ENCODE measurements at places on chromosomes 1 and 21.
A peak's percentile ranks its signal among the peaks of the same experiment; 100 is the strongest.

- no peak for DNase-seq
Observed at GRCh38 chr1:228841632-228842031, 106.4 kb downstream of the RHOU start.

DNA sequence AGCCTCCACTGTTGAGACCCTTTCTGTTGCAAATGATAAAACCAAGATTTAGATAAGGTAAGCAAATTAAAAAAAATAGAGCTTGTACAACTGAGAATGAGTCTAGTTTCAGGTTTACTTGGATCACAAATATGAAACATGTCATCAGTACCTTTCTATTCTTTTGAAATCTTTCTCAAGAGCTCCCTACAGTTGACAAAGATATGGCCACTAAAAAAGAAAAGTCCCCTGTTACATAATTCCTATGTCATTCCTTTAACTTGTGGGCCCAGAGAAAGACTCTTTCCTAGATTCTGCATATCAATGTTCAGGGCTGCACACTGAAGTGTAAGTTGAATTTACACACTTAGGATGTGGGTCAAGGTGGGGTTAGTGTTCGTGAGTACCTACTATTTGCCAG, 168.1 kb downstream of the PLA2G4A start:
- no peak for DNase-seq

DNA sequence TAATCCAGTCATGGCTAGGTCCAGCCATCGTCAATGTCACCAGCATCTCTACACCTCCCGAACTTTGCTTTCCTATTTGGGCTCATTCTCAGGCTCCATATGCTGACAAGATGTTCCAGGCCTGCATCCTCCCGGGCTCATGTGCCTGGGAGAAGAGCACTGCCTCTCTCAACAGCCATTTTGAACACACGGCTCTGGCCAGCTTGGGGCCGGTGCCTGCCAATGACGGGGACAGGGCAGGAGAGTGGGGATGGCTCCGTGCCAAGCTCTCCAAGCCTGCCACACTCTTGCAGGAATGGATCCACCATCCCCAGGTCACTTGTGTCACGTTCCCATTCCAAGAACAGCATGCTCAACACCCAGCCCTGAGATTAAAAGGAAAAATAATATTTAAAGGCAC, 61.4 kb upstream of the PAX7 start:
- no peak for DNase-seq

- no peak for DNase-seq
Observed at GRCh38 chr1:50704126-50704525, 255.9 kb downstream of the FAF1 start.

- DNase-seq = no peak
Observed at GRCh38 chr1:56965916-56966697, at the start of gene C8B. Gene C8B (minus strand): TSS chr1:56966015. CDS start chr1:56965948, 67 bp downstream.

GRCh38 chr1:172960019-172960418, 90.7 kb downstream of the TNFSF18 start:
- DNase-seq = no peak

DNA sequence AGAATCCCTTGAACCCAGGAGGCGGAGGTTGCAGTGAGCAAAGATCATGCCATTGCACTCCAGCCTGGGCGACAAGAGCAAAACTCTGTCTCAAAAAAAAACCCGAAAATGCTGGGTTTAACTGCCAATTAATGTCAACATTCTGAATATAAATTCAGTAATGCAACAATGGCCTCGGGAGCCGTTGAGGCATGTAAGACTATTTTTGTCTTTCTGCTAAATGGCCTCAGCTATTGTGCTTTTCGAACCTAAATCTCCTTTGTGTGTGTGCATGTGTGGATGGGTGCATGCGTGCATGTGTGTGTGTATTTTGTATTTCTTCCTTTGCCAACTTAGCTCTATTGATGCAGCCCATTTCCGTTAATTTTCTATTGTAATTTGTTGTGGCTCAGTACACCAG, 31.6 kb downstream of the CLIC4 start:
- DNase-seq = no peak

- DNase-seq = no peak
Observed at GRCh38 chr21:45983981-45984551, 2.5 kb downstream of the COL6A1 start.

- DNase-seq = no peak
Observed at GRCh38 chr1:174393885-174394284, 53.9 kb upstream of the GPR52 start.

DNA sequence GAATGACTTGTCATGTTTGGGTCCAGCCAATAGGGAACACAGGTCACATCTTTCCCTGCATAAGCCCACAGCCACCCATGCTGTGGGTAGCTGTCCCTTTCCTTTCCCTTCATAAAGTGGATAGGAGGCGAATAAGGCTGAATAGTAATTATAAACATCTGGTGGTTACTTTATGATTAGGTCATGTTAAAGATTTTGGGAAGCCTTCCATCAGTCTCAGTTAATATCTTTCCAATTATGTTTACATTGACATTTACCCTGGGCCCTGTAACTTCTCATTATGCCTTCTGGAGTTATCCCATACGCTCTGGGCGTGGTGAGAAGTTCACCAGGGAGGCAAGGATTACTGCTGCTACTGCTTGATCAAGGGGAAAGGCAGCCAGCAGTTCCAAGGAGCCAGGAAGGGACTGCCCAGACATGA, 197.2 kb downstream of the HLX start:
- DNase-seq = no peak

DNA sequence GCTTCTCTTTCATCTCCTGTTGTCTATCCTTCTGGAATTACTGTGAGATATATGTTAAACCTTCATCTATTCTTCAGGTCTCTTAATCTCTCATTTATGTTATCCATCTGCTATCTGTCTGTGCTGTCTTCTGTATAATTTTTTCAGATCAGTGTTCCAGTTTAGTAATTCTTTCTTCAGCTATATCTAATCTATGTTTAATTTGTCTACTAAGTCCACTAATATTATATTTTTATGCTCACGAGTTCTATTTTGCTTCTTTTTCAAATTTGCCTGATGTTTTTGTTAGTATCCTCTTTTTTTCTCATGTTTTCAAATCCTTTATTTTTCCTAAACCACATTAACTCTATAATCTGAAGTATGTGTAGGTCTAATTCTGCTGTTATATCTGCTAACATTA, 34.6 kb upstream of the PLEKHO1 start:
- no peak for DNase-seq

DNA sequence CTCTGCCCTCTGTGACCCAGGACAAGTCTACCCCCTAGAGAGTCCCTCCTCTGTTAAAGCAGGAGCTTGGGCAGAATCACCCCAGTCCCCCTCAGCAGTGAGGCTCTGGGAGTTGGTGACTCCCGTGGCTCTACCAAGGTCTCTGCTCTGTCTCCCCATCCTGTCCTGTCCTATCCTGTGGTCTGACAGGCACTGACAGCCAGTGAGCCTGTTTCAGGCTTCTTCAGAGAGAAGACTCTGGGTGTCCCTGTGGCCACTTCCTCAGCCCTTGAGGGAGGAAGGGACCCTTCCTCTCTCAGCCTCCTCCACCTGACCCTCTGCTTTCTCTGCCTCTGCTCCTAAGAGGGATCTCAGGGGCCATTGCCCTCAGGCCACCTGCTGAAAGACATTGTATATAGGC, 148.7 kb downstream of the FCRL5 start:
- DNase-seq = no peak

- DNase-seq = no peak
Observed at GRCh38 chr1:203402629-203403337, 51.9 kb upstream of the FMOD start.

- DNase-seq = no peak
Observed at GRCh38 chr1:56430141-56430839, 149.1 kb downstream of the PLPP3 start.

- DNase-seq = no peak
Observed at GRCh38 chr1:22461678-22462527, 10.3 kb downstream of the ZBTB40 start.

DNA sequence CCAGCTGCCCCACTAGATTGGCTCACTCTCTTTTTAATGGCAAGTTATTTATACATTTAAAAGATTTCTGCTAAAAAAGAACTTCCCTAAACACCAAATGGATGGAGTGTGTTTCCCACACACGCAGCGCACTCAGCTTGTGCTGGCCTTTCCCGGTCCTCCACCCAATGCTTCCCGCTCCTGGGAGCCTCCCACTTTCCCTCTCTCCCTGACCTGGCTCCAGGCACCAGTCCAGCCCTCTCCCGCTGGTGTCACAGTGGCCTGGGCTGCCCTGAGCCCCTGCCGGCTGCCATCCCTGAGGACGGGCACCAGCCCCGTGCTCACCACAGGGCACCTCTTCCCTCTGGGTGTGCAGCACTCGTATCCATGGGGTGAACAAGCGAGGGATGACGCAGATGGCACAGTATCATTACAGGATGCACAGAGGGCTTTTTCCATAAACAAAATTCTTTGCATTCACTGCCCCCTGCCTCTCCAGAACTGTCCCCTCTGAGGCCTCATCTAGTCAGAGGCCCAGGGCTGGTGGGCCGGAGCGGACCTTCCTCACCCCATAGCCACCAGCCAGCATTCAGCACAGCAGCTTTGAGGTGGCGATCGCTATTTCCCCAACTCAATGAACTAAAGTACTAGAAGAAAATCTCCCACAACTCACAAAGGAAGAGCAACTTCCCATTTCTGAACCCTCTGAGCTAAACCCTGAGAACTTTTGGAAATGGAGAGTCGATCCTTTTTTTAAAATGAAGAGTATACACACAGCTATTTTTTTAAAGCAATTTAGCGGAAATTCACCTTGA, 68.5 kb downstream of the SLC37A1 start:
- DNase-seq = no peak

DNA sequence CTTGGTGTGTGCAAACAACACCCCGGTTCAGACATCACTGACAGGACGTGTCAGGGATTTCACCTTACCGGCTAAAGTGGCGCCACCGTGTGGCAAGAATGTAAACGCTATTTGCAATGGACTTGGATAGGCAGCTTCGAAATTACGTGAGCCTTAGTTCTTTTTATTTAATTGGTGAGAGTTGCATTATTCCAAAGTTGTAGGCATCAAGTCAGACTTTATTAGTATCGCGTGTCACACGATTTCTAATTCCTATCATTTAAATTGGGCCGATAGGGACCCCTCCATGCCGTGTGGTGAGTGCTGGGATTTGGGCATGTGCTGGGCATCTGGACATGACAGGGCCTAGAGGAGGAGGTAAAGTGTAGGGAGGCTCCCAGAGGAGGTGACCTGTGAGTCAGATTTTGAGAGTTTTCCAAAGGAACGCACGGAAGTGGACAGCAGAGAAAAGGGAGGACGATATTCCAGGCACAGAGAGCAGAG, 14.5 kb upstream of the CPT2 start:
- peak; percentile 68 for DNase-seq

DNA sequence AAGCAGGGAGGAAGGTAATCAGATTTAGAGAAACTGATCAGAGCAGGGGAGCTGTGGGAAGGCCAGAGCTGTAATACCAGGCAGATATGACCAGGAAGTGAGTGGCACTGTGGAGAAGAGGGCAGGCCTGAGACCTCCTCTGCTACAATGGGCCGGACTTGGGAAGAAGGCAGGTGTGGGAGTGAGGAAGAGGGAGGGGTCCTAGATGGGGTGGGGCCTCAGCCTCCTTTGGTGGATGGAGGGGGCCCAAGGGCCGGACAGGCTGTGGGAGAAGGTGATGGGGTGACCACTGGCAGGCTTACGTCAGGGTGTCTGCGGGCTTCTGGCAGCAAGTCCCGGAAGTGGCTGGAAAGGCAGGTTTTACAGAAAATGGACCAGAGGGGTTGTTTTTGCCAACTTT, 5.0 kb upstream of the HPCA start:
- DNase-seq = no peak

DNA sequence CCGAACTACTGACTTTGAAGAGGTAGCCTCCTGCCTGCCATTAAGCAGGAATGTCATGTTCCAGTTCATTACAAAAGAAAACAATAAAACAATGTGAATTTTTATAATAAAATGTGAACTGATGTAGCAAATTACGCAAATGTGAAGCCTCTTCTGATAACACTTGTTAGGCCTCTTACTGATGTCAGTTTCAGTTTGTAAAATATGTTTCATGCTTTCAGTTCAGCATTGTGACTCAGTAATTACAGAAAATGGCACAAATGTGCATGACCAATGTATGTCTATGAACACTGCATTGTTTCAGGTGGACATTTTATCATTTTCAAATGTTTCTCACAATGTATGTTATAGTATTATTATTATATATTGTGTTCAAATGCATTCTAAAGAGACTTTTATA, 159.8 kb upstream of the SGIP1 start:
- no peak for DNase-seq

DNA sequence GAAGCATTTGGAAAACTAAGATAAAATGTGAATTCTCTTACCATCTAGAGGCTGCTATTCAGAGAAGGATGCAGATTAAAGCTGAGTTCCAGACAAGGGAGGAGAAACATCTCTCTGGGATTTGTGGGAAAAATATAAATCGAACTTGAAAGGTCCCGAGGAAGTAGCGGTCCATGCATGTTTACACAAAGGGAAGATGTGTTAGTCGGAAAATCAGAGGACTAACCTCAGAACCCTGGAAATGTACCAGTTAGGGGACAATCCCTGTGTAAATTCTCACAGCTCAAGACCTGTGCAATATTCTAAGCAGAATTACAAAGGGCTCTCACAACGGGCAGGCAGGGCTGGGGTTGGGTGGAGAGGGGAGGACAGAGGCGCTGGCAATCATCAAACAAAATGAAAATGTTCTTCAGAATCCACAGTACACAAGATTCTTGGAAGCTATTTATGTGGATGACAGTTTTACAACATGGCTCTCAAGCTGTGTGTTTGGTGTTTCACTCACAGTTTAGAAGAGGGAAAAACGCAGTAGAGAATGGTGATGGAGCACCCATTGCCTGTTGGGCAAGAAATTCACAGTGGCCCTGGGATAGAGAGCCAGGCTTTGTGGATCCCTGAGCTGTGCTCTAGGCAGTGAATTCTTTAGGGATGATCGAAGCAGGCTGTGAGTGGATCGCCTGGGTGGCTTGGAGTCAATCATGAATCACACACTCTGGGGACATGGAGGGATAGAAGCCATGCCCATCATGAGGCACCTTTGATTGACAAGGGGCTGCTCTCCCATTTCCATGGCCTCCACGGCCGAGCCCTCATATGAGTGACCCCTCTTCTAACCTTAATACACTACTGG, 47.6 kb downstream of the KCNJ6 start:
- DNase-seq = no peak

GRCh38 chr1:44962729-44963128, 23.7 kb downstream of the EIF2B3 start:
- no peak for DNase-seq

GRCh38 chr1:195141294-195141693, 1466.9 kb downstream of the KCNT2 start:
- no peak for DNase-seq

GRCh38 chr1:57376041-57376440, 47.8 kb downstream of the DAB1 start:
- DNase-seq = no peak

DNA sequence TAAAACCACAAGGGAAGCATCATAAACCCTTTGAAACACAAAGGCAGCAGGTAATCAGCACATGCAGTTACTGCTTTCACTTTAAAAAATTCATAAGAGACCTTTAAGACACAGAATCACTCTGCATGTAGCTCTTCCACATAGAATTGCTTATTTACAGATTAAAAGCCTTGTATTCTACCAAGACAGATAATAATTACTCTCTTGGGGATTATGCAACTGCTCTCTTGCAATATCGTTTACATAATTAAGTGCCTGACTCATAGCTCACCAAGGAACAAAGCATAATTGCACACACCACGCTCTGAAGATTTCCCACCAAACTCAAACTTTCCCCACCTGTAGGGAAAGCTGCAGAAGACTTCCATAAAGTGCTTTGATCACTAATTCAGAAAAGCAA, 87.9 kb downstream of the VAV3 start:
- DNase-seq = no peak

GRCh38 chr1:224592636-224593582, 23.2 kb upstream of the CNIH3 start:
- no peak for DNase-seq

All from stimulated activated CD8-positive, alpha-beta memory T cell treated with anti-CD3 and anti-CD28 coated beads, Interleukin-7, amount 100 ng/mL, for 1 hour (primary cell).